Motor neuron (in vitro differentiated cells): ENCODE measurements at places on chromosomes 5 and 9. TPM values are rescaled to one million over a fixed set of nuclear protein-coding genes. Genes with fewer than 3 reads are reported as not detected.

DNA sequence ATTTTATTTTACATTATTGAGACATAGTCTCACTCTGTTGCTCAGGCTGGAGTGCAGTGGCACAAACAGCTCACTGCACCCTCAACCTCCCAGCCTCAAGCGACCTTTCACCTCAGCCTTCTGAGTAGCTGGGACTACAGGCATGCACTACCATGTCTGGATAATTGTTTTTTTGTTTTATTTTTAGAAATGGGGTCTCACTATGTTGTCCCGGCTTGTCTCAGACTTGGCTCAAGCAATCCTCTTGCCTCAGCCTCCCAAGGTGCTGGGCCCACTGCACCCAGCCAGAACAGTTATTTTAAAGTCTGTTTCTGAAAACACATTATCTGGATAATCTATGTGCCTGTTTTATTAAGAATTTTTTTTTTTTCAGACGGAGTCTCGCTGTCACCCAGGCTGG is 62.0 kb downstream of the TEX10 start:
- no peak for ATAC-seq

Gene OMD
- total RNA-seq: 16.3 and 16.9 TPM in 2 replicates

DNA sequence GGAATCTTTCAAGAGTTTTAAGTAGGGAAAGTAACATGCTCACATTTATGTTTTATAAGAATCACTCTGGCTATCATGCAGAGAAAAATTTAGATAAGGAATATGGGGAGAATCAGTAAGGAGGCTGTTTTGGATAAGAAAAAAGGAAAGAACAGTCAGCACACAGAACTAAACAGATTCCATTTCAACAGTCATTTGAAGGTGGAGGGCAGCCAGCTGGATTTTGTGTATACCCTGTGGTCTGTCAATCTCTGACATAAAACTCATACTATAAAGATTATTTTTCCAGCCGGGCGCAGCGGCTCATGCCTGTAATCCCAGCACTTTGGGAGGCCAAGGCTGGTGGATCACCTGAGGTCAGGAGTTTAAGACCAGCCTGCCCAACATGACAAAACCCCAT is 64.2 kb downstream of the PCA3 start:
- no peak for ATAC-seq

DNA sequence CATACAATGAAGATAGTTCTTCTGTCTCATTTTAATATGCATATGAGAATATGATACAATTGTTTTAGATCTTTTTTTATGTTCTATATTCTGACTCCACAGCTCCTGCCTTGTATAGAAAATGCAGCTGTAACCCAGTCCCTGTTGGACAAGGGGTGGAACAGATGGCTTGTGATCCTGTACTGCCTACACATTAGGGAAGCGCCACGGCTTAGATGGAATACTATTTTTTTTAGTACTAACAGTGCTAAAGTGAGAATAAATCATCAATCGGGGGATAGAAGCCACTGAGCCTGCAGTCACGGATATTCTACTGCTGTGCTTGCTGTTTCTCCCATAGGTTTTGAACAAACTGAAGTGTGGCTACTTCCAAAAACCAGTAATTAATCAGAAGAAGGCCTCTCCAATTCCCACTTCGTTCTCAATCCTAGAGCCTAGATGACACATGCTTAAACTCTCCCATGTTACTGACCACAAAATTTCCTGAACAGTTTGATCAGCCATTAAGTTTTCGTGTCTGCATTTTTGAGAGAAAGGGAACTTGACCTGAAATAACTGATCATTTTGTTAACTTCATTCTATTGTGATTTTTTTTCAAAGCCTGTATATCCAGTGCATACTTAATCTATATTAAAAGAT is 150.3 kb downstream of the CDH18 start:
- ATAC-seq: peak; percentile 41

- no peak for ATAC-seq
These were observed 109.2 kb downstream of the RAPGEF6 start for GRCh38 chr5:131525805-131526204.

DNA sequence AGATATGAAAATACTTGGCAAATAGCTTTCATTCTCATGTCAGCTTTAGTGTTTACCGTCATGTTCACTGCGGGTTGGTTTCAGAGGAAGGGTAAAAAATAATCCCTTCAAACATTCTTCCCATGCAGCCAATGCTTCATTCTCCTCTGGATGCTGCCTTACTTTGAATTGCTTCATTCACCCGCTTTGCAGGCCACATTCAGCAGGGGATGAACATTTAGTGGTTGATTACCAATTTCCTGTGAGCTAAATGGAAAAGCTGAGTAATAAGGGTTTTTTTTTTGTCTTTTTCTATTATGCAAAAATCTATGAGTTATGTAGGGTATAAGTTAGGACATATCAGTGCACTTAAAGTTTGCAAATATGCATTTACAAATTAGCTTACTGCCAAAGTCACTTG is 96.3 kb upstream of the MEF2C start:
- peak; percentile 49 for ATAC-seq

DNA sequence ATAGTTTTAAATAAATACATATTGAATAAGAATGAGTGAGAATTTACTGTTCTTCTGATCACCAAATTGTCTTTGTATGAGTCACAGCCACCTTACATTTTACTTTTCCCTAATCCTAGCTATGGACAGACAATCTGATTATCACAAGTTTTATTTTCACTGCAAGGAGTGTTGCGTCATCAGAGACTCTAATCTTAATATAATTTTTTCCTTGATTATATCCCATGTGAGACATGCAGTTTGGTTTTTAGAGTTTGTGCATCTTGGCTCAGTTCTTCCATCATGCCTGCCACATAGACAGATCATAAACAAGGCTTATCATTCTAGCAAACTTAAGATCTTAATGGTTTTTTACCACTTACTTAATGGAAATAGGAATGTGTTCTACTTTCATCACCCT is 478.5 kb upstream of the CDH18 start:
- no peak for ATAC-seq

DNA sequence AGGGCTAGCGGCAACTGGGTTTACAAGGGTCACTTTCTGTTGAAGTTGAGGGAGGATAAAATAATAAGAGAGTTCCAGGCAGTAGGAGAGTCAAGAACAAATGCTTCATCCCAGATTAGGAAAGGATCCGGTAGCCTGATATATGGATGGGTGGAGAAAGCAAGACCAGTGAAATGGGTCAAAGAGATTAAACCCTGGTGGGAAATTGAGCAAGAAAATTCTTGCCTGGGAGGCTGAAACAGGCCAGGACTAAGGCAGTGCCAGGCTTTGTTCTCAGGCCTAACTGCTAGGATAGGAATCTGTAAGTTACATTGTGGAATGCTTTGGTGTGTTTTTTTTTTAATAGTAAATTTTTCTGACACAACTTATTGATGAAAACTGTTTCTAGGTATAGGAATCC is 257.4 kb upstream of the RFX3 start:
- ATAC-seq: no peak

Gene GAS1
- total RNA-seq: 2.8 and 3.4 TPM in 2 replicates

DNA sequence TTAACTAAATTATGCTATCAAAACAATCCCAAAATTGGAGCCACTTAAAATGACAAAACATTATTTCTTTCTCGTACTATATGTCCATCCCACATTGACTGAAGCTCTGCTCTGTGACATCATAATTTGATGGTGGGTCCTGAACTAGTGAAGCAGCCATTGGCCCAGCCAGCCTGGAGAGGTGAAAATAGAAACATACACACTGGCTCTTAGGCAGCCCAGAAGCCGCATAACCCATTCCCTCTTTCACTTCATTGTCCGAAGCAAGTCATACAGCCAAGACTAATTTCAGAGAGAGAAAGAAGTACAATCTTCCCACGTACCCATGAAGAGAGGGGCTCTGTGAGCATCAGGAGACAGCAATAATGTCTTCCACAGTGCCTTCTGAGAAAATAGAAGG is 342.5 kb downstream of the NFIB start:
- no peak for ATAC-seq

DNA sequence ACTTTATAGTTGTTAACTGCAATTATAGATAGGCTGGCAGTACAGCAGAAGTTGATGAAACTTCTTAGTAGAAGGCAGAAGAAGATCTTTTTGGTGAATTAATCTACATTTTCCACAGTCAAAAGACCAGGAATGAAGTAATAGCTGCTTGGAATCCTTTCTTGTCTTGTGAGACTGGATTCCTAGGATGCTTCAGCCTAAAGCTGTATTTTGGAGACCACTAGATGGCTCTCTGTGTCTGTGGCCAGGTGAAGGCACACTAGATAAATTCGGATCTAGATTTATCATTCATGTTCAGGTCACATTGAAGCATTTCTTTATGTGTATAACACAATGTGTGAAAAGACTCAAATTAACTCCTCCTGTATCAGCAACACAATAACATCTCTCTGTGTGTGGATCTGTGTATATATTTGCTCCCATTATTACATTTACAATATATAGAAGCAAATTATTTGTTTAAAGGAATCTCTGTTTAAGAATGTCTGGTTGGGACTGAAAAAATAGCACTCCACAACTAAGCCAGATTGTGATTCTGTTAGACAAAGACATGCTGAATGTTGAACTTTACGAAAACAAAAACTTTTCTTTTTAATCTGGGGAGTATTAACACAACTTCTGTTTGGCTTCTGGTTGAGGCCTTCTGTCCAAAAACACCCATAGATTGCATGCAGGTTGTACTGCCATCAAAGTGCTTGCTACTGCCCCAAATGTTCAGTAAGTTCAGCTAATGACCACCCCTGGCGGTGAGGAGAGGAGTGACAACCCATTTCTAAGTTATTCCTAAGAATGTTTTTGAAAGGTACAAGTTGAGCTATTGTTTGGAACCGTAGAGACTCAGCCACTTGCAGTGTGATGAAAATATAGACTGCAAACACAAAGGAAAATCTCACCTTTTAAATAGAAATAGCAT is 10.6 kb downstream of the GRIN3A start:
- peak; percentile 53 for ATAC-seq
